ENCODE measurements at places on chromosomes 11 and 22.
A peak's percentile ranks its signal among the peaks of the same experiment; 100 is the strongest.

DNA sequence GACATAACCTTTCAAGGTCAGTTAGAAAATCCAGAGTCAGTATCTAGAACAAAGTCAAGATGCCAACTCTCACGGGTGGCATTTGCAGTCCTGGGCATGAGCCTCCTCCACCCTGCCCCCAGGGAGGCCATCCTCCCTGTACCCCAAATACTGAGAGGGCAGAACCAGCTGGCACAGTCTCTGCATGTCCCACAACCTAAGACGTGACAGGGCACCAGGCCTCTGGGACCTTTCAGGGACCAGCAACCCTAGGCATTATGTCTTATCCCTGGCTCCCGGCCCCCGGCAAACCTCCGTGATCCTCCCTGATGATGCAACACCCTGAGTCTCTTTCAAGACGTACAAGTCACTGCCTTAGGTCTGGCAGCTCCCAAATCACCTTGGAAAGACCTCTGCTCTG lies 2.0 kb downstream of the MB start:
- H3K27ac ChIP-seq = no peak overlapping the region
- no peak overlapping the region for H3K4me3 ChIP-seq
- H3K4me1 ChIP-seq = no peaks in the 10 kb centered on the region
- no peaks in the 10 kb centered on the region for H3K27me3 ChIP-seq
- no peak for DNase-seq

DNA sequence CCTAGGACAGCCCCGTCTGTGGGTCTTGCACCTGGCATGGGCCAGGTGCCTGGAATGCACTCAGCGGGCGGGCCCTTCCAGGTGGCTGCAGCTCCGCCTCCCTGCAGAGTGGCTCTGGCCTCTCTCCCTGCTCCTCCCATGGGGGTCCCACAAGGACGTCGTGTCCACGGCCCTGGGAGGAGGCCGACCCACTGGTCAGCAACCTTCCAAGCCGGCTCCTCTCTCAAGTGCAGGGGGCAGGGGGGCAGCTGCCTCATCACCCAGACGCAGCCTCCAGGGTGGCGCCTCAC lies 41.9 kb downstream of the CERK start:
- peaks cover 17% of the 10 kb centered on the region for H3K36me3 ChIP-seq
- H3K4me1 ChIP-seq = no peaks in the 10 kb centered on the region
- no peak overlapping the region for H3K4me3 ChIP-seq
- DNase-seq = no peak

DNA sequence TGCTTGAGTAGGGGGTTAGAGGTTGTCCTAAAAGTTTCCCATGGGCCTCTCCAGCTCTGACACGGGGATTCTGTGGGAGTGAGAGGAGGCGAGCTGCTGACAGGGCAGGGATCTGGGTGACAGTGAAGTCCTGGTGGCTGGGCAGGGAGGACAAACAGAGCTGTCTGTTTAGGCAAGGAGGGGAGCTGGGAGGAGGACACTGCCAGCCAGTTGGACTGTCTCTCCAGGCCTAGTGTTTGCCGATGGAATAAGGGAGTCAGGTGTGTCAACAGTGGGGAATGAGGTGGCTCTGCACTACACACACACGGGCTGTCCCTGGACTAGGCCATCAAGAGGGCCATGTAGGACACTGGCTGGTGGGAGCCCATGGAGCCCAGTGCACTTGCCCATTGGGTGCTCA lies 20.6 kb upstream of the SYT7 start:
- DNase-seq = no peak
- H3K4me3 ChIP-seq = no peak overlapping the region
- H3K27ac ChIP-seq = no peak overlapping the region
- H3K36me3 ChIP-seq = no peaks in the 10 kb centered on the region

- no peak overlapping the region for H3K27ac ChIP-seq
- no peak for DNase-seq
- H3K4me1 ChIP-seq = no peaks in the 10 kb centered on the region
- H3K4me3 ChIP-seq = no peak overlapping the region
Measured at GRCh38 chr22:39722032-39722325, 151.4 kb downstream of the CACNA1I start.

DNA sequence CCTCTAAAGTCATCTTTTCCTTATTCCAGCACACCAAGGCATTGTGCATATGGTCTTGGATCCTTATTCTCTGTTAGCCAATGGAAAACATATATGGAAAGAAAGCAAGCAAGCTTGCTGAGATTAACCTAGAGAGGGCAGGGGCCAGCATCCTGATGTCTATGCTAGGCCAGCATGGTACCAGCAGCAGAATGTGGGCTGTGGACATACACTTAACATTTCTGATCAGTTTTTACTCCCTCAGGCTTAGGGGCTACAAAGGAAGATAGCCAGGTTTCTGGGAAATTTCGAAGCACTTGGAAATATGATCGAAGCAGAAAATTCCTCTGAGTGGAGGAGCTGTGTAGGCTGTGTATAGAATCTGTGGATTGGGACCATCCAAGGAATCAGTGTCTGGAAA lies 67.0 kb downstream of the ST3GAL4 start:
- H3K27me3 ChIP-seq = no peaks in the 10 kb centered on the region
- no peak overlapping the region for H3K27ac ChIP-seq
- no peaks in the 10 kb centered on the region for H3K4me1 ChIP-seq
- no peak for DNase-seq
- no peaks in the 10 kb centered on the region for H3K36me3 ChIP-seq

- H3K36me3 ChIP-seq = peaks cover 5% of the 10 kb centered on the region
- H3K4me1 ChIP-seq = peaks cover 28% of the 10 kb centered on the region
- H3K27me3 ChIP-seq = 0 out of 2 replicates have a peak, but pooled peaks cover 2% of the 10 kb centered on the region
- H3K4me3 ChIP-seq = peak overlapping the region; percentile 78
- DNase-seq = no peak
Measured at GRCh38 chr11:12678991-12679390, 4.8 kb downstream of the TEAD1 start.

- DNase-seq = no peak
- H3K4me1 ChIP-seq = no peaks in the 10 kb centered on the region
- H3K27ac ChIP-seq = no peak overlapping the region
- H3K4me3 ChIP-seq = no peak overlapping the region
- no peaks in the 10 kb centered on the region for H3K27me3 ChIP-seq
Measured at GRCh38 chr11:45423475-45424120, 137.5 kb upstream of the SYT13 start.

- no peak overlapping the region for H3K4me3 ChIP-seq
- DNase-seq = peak; percentile 6
- H3K4me1 ChIP-seq = no peaks in the 10 kb centered on the region
- H3K36me3 ChIP-seq = 0 out of 2 replicates have a peak, but pooled peaks cover 5% of the 10 kb centered on the region
- H3K27ac ChIP-seq = no peak overlapping the region
Measured at GRCh38 chr22:49212002-49212401, 615.7 kb downstream of the BRD1 start.

DNA sequence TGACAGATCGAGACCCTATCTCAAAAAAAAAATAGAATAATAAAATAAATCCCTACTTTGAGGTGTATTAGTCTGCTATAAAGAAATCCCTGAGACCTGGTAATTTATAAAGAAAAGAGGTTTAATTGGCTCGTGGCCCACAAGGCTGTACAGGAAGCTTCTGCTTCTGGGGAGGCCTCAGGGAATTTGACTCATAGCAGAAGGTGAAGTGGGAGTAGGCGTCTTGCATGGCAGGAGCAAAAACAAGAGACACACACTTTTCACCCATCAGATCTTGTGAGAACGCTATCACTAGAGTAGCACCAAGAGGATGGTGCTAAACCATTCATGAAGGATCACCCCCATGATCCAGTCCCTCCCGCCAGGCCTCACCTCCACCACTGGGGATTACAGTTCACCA lies 29.2 kb downstream of the CDPF1 start:
- H3K36me3 ChIP-seq = peaks cover 23% of the 10 kb centered on the region
- no peaks in the 10 kb centered on the region for H3K4me1 ChIP-seq
- DNase-seq = no peak
- H3K27ac ChIP-seq = no peak overlapping the region
- no peak overlapping the region for H3K4me3 ChIP-seq
- no peaks in the 10 kb centered on the region for H3K27me3 ChIP-seq

DNA sequence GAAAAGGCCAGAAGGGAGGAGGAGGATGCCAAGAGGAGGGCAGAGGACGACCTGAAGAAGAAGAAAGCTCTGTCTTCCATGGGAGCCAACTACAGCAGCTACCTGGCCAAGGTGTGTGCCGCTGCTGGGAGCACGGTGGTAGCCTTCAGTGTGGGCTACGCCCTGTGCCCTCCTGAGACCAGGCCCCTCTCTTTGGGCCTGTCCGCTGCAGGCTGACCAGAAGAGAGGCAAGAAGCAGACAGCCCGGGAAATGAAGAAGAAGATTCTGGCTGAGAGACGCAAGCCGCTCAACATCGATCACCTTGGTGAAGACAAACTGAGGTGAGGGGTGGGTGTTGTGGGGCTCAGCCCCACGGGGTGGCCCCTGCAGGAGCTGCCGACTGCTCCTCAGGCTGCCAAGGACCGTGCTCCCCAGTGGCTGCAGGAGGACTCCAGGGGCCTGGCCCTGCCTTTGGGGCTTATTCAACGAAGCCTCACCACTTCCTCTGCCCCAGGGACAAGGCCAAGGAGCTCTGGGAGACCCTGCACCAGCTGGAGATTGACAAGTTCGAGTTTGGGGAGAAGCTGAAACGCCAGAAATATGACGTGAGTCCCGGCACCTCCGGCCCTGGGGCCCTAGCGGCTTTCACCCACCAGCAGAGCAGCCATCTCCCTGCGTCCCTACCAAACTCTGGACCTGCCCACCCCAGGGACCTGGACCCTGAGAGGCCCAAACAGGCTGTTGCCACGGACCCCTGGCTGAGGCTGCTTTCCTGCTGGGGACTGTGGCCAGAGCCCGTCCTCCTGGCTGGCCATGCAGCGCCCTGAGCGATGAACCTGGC lies 12.6 kb upstream of the MRPL23 start:
- H3K27ac ChIP-seq = no peak overlapping the region
- no peaks in the 10 kb centered on the region for H3K36me3 ChIP-seq
- no peaks in the 10 kb centered on the region for H3K4me1 ChIP-seq
- no peak overlapping the region for H3K4me3 ChIP-seq
- no peak for DNase-seq

DNA sequence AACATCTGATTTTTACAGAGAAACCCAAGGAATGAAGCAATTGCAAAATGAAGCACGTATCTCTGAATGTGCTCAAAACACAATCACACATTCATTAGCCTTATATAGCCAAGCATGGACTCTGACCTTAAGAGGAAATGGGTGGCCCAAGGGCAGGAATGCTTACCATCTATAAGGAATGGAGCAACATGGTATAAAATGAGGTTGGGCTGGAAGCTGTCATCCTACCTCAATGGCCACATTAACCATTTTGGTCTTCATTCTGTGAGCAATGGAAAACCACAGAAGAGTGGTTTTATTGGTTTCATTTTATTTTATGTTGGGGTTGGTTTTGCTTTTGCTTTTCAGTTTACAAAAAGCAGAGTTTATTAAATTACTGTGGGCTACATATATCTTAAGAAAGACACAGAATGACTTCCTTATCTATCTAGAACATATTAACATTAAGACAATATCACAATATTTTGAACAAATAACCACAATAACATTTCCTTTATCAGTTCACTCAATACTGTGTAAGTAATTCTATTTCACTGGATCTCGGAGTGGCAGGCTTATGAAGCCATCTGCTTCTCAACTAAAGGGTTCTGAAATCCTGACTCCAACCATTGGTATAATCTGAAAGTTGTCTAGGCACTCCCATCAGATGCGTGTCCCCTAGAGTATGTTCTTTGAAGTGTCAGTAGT lies 10.8 kb upstream of the MS4A13 start:
- peaks cover 6% of the 10 kb centered on the region for H3K36me3 ChIP-seq
- H3K27ac ChIP-seq = no peak overlapping the region
- H3K4me1 ChIP-seq = no peaks in the 10 kb centered on the region
- H3K27me3 ChIP-seq = no peaks in the 10 kb centered on the region
- H3K4me3 ChIP-seq = no peak overlapping the region

DNA sequence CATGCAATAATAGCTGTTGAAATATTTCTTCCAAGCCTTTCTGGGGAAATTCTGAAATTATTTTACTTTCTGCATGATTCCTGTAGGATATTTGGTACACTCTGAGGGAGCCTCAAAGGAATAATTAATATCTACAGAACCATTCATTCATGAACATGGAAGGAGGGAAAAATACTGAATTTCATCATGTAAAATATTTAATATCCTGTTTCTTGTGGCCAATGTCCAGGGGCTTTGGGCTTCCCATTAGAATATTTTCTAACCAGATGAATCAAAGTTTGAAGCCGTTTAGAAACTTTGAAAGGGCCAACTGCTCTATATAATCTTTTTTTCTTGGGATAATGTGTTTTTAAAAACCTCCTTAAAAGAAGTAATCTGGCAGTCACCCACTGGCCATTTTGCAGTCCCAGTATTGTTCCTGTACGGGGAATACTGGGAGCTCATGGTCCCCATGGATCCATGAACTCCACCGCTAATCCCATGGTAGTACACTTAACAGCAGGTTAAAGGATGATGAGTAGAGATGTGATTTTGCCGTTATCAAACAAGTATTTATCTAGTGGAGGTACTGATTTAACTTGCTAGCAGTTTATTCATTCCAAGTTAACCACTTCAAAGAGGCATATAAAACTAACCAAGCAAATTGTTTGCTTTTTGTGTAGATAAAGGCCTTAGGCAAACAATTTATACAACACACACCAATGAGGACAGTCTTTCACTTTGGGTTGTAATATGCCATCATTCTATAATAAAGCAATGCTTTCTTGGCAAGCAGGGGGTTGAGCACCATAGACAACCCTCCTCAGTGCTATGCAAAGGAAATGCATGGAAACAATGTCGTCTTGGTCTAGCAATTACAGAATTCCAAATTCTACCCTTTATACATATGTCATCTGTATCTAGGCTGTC lies 34.5 kb upstream of the BLID start:
- H3K4me3 ChIP-seq = no peak overlapping the region
- H3K27me3 ChIP-seq = no peaks in the 10 kb centered on the region
- no peaks in the 10 kb centered on the region for H3K36me3 ChIP-seq
- no peaks in the 10 kb centered on the region for H3K4me1 ChIP-seq

DNA sequence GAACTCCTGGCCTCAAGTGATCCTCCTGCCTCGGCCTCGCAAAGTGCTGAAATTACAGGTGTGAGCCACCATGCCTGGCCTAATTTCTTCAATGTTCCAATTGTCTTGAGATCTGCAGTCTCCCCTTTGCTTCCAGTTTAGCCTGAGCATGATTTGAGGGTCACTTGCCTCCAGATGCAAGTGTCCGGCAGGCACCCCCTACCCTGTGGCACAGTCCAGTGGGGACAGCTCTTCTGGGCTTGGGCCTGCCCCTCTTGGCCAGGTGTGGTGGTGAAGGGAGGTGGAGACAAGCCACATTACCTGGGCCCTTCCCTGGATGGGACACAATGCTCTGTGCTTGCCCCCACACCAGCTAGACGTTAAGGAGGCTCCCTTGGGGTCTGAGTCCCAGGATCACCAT lies 21.3 kb upstream of the CACNG2 start:
- no peak for DNase-seq
- no peak overlapping the region for H3K4me3 ChIP-seq
- H3K27ac ChIP-seq = no peak overlapping the region
- H3K27me3 ChIP-seq = no peaks in the 10 kb centered on the region
- H3K4me1 ChIP-seq = no peaks in the 10 kb centered on the region
- H3K36me3 ChIP-seq = no peaks in the 10 kb centered on the region
